ENCODE measurements at places on chromosomes 3 and 15.

- DNase-seq = peak; percentile 12
Observed at GRCh38 chr3:161793194-161793930, 296.8 kb downstream of the OTOL1 start.

DNA sequence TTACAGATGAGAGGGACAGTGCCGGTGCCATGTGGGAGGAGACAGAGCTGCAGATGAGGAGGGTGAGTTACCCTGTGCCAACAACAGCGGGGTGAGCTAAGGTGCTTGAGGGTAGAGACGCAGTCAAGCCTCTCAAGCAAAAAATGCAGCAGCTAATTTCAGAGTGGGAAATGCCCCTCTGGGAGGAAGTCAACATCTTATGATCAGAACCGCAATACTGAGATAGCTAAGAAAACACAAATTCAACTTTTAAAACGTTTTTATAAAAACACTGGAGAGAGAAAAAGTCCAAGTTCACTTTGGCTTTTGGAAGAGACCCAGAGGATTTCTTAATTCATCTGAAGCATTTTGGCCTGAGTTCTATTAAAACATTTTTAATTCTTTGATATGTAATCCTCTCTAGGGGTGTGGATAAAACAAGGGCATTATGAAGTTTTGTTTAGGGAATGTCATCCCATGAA lies 319.2 kb downstream of the SLC9A9 start:
- DNase-seq = no peak

- no peak for DNase-seq
Observed at GRCh38 chr15:78438619-78439285, 736 bp downstream of the IREB2 start.

DNA sequence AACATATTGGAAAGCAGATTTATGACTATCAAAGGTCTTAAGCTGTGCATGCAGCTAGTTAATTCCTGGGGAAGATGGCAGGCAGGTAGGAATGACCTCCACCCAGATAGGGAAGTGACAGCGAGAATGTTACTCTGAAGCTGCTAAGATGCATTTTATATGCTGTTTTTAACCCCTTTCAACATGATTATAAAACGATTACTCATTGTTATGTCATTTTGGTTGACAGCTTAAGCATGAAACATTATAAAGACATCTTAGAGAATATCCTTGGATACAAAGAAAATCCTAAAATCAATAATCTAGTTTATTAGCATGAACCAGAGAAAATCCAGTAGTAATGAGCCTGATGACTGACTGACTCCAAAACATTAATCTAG lies 220.5 kb downstream of the NR1D2 start:
- DNase-seq = no peak

DNA sequence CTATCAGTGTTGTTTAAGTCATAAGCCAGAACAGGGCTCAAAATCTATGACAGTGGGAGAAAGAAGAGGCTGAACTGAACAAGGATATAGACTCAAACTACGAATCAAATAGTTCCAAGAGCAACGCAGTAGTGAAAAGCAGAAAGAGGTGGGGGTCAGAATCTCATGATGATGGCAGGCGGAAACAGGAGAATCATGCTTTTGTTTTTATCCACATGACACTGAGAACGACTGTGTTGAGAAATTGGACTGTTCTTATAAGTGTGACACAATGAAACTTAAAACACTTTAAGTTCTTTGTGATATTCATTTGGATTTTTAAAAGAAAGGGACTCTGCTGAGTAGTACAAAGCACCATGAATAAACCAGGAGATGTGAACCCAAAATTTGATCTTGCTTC lies 309.4 kb downstream of the ULK4 start:
- no peak for DNase-seq

GRCh38 chr3:187758318-187758955 lies 13.2 kb upstream of the BCL6 start:
- no peak for DNase-seq

- DNase-seq = no peak
Observed at GRCh38 chr15:59309405-59309804, 63.3 kb downstream of the MYO1E start.

GRCh38 chr3:139281522-139282196 lies 62.2 kb upstream of the MRPS22 start:
- DNase-seq = no peak

GRCh38 chr3:53256704-53257055 lies 858 bp upstream of the TKT start:
- no peak for DNase-seq

DNA sequence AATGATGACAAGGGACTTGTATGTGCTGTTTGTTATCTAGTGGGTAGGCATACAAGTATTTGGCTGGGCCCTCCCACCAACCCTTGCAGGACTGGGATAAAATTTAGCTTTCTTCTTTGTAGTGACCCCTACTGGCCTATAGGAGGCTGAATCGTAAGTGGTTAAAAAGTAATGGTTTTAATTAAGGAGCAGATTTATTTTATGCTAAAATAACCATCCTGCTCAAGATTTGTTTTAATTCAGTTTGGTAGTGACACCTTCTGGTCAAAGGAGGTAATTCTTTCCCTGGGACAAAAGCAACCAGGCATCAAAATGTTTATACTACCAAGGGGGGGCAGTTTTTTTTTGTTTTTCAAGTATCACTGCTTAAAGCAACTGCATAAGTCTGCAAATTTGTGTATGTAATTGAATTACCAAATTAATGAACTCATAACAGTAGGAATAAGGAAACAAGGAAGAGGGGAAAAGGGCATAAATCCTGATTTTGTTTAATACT lies 70.7 kb downstream of the TOP2B start:
- peak; percentile 67 for DNase-seq

DNA sequence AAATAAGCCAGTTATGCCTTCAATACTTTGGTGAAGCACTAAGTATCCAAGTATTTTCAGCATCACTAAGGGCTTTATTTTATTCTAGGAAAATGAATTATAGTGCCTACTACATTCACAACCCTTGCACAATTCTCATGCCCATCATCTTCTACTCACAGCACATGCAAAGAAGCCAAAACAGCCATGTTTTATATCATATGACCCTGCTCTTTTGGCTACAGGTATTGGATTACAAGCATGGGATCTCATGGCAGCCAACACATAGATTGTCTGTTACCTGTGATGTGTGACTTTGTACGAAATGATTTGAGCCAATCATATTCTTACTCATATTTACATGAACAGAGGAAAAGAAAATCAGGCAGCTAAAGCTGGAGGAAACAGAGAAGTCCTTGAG lies 38.6 kb downstream of the STT3B start:
- DNase-seq = no peak
